ENCODE measurements at places on chromosomes 6 and 20.

GRCh38 chr6:45084257-45084656 is 243.9 kb upstream of the RUNX2 start:
- no peak for DNase-seq

DNA sequence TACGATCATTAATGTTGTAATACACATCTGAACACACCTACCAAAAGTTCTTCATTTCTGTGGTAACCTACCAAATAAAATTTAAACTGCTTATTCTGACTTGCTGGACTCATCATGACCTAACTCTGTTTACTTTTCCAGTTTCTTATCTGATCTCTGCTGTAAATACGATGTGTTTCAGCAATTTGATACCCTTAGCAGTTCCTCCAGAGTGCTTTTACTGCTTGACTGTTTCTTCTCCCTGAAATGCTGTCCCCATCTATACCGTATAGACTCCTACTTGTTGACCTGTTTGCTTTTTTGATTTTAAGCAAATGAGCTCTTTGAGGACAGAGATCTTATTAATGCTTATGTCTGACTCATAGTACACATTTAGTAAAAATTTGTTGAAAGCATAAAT is 119.5 kb downstream of the SCAF8 start:
- no peak for DNase-seq

DNA sequence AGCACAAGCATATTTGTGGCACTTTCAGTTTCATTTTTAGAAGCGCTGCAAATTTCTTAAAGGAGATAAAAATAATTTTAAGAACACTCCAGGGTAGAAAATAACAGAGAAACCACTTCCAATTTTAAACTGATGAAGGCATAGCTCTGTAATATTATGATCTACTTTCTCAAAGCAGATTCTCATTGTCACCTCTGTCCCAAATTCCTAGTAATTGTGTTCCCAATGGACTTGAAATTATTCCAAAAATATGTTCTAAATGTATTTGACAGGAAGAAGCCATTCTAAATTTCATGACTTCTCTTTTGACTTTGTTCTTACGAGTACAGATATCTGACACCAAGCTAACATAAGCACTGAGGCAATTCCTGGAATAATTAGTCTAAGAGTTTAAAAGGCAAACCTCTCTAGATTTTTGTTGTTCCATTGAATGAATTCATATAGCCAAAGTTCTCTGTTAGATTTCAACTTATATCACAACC is 140.2 kb upstream of the CARMIL1 start:
- DNase-seq: no peak

DNA sequence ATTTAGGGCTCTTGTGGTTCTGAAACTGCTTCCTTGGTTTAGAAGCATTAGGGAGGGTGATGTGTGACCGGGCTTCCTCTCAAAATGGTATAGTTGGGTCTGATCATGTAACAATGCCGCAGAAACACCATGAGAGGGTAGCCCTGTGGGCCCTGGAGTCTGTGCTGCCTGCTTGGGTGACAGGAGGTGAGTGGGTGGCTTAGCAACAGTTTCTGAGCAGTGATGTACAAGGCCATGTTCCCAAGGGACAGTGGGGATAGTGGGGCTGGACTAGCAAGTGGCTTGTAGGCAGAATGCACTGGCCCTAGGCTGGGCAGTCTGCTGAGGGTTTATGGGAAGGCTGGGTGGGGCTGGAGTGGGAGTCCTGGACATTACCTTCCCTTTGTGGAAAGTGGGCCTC is 106.9 kb upstream of the MYL9 start:
- DNase-seq: no peak

DNA sequence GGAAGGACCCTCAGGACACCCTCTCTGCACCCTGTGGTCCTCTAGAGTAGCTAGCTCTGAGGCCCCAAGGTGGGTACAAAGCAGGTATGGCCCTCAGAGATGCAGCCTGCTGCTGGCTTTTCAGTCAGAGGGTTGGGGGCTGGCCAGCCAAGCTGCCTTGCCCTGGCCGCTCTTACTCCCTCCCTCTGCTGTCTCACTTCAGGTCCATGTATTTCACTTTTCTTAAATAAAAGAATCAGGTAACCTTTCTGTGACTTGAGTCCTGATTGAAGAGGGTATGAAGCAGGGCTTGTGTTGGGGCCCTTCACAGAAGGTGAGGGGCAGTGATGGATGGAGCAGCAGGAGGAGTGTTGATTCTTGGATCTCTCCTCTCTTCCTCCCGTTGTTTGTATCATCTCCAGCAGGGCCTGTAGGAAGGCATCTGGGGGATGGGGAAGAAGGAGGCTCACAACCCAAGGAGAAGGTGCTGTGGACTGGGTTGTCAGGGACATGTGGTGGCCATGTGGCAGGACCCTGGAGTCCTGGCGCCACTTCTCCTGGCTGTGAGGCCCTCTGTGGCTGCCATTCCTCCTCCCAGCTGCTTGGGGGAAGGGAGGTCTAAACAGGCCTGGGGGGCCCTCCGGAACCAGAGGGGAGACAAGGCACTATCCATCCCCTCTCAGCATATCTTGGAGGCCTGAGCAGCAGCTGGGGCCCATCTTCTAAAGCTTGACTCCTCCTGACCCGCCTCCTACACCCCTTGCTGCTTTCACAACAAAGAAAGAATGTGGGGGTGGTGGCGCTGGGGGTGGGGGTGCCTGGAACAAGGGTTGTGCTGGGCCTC is 1.1 kb upstream of the PTK7 start:
- no peak for DNase-seq

- DNase-seq: no peak
These were observed 371.7 kb upstream of the MMS22L start for GRCh38 chr6:97654674-97655073.

DNA sequence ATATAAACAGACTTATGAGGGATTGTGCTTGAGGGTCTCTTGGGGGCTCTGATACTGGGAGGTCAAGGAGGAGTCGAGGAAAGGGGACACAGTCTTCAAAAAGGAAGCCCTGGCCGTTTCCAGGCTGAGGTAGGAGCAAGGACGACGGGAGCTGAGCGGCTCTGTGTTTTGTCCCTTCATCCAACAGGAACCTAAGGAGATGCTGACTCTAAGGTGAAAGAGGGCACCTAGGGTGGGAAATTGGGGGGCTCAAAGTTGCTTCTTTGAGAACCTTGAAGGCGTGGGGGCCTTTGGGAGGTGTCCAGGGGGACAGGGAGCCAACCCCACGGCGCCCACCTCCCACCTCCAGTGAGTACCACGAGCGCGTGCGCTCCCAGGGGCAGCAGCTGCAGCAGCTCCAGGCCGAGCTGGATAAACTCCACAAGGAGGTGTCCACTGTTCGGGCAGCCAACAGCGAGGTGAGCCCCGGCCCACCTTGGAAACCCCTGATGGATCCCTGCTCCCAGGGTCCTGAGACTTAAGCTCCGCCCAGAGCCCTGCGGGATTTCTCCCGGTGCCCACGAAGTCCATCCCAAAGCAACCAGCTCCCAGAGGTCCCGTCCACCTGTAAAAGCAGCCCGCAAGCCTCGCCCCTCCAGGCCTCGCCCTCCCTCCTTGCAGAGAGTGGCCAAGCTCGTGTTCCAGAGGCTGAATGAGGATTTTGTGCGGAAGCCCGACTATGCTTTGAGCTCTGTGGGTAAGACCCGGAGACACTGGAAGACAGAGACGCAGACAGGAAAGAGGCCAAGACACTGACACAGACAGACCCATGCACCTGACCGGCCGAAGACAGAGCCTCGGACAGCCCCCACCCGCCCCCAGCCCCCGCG is 2.9 kb downstream of the SPAG4 start:
- no peak for DNase-seq

GRCh38 chr6:23654745-23655144 is 471.3 kb upstream of the NRSN1 start:
- DNase-seq: peak; percentile 3

- no peak for DNase-seq
These were observed 39.9 kb downstream of the YTHDF1 start for GRCh38 chr20:63176034-63176426.

- no peak for DNase-seq
These were observed 402.6 kb upstream of the SULF2 start for GRCh38 chr20:48187851-48188250.

DNA sequence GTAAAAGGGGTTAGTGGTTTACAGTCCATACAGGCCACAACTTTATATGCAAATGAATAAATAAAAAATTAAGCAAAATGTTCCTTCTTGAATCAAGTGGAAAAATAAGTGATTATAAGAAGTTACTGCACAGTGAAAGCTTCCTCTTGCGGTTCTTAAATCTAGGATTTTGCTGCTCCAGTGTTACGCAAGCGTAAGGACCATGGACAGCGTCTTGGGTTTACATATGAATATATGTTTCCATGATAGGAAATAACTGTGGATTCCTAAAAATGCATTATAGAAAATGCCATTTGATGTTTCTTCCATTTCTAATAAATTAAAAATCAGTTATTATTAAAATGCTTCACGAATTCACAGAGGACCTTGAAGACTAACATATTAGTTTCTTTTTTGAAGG is 176.6 kb upstream of the POU3F2 start:
- no peak for DNase-seq

DNA sequence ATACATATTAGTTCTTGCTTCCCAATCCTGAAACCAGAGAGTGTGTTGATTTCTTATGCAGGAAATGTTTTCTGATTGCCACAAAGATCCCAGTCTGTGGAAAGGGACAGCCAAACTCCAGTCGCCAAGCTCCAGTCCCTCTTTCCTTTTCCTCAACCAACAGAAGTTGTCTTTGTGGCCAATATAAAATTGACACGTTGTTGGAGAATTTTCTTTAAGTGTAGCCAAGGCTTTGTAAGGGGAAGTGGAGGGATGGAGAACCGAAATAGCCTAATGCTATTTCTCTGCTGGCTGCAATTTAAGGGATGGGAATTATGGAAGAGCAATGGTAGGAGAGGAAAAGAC is 5.4 kb downstream of the ADGRB3 start:
- DNase-seq: no peak

GRCh38 chr20:2224368-2224639 is 71.5 kb upstream of the TGM3 start:
- no peak for DNase-seq

GRCh38 chr6:20350215-20350614 is 51.5 kb upstream of the E2F3 start:
- DNase-seq: no peak

GRCh38 chr6:99136488-99136887 is 188.7 kb upstream of the FBXL4 start:
- no peak for DNase-seq

- DNase-seq: peak; percentile 45
These were observed 135.5 kb downstream of the LY86 start for GRCh38 chr6:6723921-6724538.

DNA sequence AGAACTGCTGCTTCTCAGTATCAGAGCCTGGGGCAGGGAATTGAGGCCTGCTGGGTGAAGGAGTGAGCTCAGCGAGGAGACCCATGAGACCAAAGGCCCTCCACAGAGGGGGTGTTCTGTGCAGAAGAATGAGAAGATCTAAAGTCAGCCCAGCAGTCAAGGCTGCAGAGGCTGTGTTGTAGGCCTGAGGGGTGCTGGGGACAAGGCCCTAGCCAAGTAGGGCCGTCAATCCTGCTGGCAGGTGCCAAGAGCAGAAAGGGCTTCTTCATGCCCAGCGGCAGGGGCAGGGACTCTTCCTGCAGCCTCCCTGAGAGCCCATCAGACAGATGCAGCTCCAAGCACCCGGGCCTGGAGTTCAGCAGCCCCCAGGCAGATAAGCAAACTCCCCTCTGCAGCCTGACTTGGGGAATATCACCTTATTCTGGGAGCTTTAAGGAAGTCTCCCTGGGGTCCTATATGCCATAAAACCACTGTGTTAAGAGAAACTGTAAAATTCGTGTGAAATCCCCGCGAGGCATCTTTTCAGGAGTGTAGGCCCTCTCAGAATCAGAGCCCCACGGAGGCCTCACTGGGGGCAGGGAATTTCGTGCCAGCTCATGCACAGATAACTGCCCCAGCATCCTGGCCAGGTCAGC is 9.0 kb downstream of the CCDC167 start:
- DNase-seq: no peak

GRCh38 chr20:49496553-49497397 is 14.3 kb upstream of the KCNB1 start:
- DNase-seq: no peak

DNA sequence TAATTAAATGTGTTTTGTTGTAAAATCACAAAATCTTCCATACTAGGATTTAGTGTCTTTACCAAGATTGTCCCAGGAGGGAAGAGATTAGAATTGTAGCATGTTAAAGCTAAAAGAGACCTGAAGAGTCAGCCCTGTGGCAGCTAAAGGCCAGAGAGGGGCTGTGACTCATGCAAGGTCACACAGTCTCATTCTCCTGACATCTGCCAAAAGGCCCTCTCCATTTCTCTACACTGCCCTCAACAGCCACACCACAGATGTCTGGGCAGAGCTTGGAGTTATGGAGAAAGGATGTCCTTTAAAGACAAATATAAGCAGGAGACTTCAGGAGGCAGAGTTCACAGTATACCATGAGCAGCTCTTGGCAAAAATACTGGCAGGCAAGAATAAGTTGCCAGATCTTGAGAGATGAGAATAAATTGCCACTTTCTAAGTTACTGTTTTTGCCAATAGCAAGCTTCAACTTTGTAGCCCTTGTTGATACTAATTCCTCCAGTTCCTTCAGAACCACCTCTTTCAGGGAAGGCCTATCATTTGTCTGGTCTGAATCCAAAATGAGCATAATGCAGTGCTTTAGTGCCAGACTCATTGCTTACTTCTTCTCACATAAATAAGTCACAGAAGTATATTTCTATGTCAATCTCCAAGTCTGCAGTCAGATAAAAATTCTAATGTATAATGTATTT is 41.7 kb downstream of the AKIRIN2 start:
- DNase-seq: no peak

DNA sequence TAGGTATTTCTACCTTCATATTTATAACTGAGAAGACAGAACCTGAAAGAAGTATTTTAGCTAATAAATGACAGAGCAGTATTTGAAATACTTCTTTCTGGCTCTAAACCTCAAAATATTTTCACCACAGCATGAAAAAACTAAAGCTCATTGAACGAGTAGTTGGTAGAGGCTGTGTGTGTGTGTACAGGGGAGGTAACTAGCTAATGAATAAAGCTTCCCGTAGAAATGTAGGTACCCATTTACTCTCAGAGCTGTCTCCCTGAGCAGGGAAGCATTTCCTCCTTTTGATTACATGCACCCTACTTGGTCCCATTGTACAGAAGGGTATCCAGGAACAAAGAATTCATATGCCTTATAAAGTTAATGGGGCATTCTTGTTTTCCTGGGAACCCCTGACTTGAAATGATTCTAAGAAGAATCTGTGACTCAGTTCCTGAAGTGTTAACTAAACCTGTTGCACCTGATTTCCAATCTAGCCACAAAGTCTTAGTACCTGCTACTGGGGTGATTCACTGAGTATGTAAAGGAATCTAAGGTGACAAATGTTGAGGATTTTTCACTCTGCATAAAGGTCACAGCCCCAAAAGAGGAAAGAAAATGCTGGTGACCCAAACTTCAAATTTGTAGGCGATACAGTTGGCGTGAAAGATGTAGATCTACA is 12.5 kb downstream of the CRYBG1 start:
- DNase-seq: no peak

Data from HuH-7.5 (cell line).